Stomach (tissue), 19 donors: ENCODE measurements at places on chromosomes 2 and 18. TPM values are rescaled to one million over a fixed set of nuclear protein-coding genes. Genes with fewer than 3 reads are reported as not detected.

Gene NOP58
- polyA plus RNA-seq, result 116 TPM

Gene DPYSL5
- 0.06 TPM for polyA plus RNA-seq

GRCh38 chr2:6780765-6781274 lies 84.9 kb downstream of the CMPK2 start:
- DNase-seq, result peak; percentile 87

DNA sequence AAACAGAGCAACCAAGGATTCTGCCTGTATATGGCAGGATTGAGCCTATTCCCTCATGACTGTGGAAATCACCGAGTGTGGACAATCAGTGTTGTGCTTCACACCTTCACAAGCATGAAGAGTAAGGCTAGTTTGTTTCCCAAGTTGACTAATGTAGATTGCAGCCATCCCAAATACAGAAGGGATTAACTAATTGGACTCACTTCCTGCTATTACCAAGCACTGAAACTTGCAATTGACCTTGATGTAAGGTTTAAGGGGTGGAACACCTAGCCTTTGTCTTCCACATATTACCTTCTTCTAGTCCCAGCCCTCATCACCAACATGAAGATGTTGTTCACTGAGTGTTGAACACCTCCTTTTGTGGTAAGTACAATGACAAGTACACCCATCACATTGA lies 120.9 kb upstream of the RND3 start:
- no peak for DNase-seq

Gene TCF7L1
- polyA plus RNA-seq, result 4.9 TPM

GRCh38 chr18:44836263-44836662 lies 155.6 kb downstream of the SETBP1 start:
- DNase-seq, result no peak

GRCh38 chr2:119387381-119388129 lies 20.8 kb downstream of the DBI start:
- DNase-seq, result peak; percentile 90
